ENCODE measurements at places on chromosomes 2 and 18.

GRCh38 chr2:144452989-144453336 is 67.0 kb downstream of the ZEB2 start:
- DNase-seq, result no peak

- peak; percentile 68 for DNase-seq
Observed at GRCh38 chr2:216555274-216555673, 56.6 kb downstream of the RPL37A start.

GRCh38 chr2:56613920-56614319 is 430.1 kb downstream of the CCDC85A start:
- DNase-seq, result no peak

DNA sequence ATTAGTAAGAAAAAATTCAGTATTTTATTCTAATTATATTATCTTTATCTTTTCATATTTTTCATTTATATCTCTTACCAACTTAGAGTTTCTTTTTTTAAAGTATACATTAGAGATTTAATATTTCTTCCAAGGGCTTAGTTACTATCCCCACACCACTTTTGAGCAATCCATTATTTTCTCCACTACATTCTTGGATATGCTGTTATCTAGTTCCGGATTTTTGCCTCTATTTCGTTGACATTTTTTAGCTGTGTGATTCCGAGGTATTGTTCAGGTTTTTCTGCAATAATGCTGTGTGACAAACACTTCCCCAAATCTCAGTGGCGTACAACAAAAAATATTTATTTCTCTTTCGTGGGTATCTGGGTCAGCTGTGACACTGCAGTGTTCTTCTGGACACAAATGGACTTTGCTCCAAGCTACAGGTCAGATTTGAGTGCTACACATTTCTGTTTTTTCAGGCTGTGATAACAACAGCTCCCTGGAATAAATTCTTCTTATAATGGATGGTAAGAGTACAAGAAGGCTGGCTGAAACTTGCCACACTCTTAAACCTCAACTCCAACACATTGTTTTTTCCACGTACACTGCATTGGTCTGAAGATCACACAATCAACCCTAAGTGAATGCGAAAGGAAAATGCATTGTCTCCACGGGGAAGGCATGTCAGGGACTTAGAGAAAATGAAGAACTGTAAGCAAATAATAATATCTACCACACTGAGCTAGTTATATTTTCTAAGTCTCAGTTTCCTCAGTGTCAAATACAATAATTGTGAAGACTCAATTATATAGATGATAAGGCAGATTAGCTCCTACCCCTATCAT is 50.9 kb upstream of the PSMD14 start:
- no peak for DNase-seq

DNA sequence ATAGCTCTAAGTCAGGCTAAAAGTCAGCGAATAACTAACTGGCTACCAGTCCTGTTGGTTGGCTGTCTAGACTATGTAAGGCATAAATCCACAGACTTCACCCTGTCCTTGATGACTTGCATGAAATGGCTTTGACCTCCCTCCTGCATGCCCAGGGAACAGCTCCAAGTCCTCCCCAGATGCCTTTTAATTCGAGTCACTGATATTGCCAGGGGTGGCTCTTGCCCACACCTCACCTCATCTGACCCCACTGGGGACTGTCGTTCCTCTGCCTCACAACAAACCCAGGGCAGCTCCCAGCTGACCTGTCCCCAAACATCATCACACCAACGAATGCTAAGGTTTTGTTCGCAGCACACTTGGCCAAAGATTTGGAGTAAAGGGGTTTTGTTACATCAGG is 396.0 kb upstream of the ID2 start:
- DNase-seq, result no peak

DNA sequence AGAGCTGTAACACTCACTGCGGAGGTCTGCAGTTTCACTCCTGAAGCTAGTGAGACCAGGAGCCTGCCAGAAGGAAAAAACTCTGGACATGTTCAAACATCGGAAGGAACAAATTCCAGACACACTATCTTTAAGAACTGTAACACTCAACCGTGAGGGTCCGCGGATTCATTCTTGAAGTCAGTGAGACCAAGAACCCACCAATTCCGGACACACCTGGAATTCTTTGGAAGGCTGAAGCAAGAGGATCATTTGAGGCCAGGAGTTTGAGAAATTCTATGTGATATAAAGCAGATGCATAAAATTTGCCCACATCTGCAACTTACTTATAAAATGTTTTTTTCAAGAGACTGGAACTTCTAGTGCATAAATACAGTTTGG is 43.5 kb upstream of the ITSN2 start:
- DNase-seq, result no peak
